ENCODE measurements at places on chromosomes 7 and 10.

GRCh38 chr7:34491899-34492298 is 166.1 kb upstream of the NPSR1 start:
- no peak for DNase-seq

DNA sequence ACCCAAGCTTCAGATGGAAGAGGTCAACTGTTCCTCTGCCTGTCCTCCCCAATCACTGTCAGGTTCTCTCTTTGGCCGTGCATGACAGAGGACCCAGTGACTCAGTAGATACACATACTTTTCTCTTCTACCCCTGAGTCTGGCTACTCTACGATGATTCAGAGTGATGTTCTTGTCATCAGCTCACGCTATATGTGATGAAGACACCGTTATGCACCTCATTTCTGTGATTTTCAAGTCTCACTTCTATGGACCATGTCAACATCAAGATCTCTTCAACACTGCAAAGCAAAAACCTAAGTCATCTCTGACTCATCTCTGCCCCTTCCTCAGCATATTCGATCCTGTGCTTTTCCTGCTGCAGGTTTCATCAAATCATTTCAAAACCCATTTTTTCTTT is 76.6 kb upstream of the DGKI start:
- no peak for DNase-seq

DNA sequence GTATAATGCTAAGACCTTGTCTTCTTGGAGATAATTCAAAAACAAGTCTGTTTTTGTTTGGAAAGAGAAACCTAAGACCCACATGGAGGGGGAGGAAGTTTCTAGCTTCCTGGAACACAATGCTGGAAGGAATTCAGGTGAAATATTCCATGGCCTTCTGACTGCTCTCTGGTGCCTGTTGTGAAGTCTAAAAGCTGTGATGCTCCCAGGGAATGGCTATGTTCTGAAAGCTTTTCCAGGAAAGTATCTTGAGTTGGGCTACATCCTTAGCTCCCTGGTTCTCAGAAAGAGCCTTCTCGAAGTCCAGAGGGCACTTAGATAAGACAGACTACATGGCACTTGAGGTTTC is 12.5 kb upstream of the PFKP start:
- no peak for DNase-seq

DNA sequence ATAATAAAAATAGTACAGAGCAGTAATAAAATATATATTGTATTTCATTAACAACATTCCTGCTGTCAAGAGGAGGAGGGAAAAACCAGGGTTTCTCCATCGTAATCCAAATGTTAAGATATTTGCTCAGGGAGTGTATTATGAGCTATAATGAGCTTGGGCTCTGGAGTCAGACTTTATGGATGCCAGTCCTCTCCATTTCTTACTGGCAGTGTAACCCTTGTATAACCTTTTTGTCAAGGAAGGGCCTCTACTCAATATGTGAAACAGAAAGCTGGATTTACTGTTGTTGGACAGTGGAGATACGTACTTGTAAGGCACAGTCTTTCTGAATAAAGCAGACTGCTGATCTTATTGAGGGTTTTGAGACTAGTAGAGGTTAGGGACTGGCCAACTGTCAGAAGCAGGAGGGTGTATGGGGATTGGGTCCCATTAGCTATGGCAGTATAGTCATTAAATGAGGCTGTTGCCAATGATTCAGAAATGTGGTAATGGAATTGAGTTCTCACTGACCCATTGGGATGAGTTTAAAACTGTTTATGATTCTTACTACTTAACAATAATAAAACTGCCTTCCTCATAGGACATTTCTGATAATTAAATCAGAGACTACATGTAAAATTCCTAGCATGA is 56.5 kb downstream of the ZNF277 start:
- no peak for DNase-seq

- no peak for DNase-seq
Observed at GRCh38 chr7:2732388-2732787, 44.4 kb downstream of the AMZ1 start.

- DNase-seq, result no peak
Observed at GRCh38 chr10:118664321-118664720, 68.9 kb upstream of the PRLHR start.

DNA sequence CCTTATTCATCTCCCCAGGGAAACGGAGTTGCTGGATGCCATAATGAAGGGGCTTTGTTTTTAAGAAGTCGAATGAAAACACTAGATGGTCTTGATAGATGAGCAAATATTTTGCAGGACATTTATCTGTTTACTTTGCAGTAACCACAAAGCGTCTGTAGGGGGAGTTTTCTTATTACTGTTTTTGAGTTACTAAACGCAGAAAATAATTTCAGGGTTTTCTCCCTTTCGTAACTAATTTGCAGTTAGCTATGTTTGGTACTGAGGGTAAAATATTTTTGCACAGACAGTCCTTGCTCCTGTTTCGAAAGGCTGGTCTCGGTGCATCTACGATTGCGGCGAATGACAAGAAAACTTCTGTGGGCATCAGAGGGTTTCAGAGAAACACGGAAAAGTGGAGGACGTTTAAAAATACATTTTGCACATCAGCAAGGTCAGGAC is 505.6 kb upstream of the MKI67 start:
- peak; percentile 2 for DNase-seq
